ENCODE measurements at places on chromosomes 5 and 9.

DNA sequence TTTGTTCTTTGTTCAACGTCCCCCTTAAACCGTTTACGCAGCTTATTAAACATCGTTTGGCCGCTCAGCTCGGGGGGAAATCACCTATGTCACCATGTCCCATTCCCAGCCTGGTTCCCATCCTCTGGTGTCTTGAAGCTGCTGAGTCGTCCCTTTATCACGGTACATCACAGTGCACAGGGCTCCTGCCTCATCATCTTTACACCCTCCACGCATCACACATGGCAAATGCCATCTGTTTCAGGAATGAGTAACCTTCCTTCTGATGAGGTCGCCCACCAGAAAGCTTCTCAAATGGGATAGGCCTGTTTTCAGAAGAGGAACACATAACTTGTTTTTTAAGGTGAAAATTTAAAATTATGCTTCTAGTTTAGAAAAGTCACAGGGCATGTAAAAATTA lies 7.9 kb upstream of the LHX6 start:
- no peak for DNase-seq

DNA sequence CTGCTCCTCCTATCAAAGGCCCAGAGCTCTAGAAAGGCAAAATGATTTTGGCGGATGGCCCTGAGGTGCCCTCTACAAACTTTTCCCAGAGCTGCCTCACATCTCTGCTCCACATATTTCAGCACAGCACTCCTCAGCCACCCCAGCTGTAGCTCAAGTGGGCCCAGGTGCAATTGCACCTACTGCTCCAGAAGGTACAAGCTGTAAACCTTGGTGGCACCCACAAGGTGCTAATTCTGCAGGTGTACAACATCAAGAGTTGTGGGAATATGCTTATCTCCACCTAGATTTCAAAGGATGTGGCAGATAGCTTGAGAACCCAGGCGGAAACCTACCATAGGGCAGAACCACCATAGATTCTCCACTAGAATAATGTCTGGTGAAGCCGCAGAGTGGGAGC lies 432.2 kb downstream of the TMEM232 start:
- no peak for DNase-seq

DNA sequence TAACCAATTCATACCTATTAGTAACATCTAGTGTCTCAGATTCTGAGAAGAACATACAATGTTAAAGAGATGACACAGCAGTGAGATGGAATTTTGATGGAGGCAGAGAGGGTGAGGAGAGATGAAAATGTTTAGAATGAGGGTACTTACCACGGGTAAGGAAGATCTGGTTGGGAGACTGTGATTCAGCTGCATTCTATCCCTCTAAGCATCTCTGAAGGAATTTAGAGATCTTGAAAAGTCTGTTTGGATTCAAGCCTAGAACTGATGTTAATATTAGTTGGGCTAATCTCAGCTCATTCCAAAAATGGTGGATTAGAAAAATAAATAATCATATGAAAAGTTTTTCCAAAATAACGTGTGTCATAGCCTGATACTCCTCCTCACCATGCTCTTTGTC lies 191.5 kb upstream of the CLINT1 start:
- no peak for DNase-seq

DNA sequence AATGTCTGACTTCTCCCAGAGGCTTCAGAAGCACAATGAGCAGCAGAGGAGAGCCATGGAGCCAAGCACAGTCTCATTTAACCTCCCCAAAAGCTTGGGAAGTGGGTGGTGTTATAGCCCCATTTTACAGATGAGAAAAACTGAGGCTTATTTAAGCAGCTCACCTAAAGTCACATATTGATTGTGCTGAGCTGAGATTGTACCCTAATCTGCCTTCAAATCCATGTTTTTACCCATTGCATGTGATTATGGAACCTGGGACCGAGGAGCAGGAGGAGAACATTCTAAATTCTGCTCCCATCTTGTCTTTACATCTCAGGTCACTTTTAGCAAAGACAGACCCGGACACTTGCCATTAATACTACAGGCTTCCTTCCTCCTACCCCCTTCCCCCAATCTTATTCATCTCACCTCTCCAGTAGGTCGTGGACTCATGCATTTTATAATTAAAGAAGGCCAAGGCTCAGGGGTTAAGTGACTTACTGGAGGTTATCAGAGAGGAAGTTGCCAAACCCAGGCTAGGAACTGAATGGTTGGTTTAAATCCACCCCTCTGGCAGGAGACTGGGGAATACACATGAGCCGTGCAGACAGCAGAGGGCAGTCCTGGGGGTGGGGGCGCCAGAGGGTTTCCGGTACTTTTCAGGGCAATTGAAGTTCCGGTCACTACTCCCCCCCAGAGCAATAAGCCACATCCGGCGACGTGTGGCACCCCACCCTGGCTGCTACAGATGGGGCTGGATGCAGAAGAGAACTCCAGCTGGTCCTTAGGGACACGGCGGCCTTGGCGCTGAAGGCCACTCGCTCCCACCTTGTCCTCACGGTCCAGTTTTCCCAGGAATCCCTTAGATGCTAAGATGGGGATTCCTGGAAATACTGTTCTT lies 51.0 kb upstream of the IL17B start:
- DNase-seq, result no peak

DNA sequence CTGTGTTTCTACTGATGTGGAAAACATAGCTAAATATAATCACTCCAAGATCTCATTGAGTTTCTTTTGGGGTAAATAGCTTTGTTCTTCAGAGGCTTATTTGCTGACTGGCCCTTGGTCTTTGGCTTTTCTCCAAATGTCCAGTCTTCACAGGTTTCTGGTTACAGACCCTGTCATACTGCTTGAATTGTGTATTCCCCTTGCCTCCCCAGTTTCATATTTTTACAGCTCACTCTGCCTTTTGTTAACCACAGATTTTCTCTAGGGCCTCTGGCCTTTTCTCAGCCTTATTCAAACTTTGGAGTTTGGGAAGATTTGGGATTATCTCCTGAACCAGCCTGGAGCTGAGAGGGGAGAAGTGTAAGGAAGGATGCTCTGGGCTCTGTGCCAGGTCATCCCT lies 23.9 kb downstream of the ISOC1 start:
- no peak for DNase-seq

GRCh38 chr5:98514215-98514614 lies 259.2 kb upstream of the RGMB start:
- DNase-seq, result no peak

- no peak for DNase-seq
Observed at GRCh38 chr9:38311382-38312270, 80.9 kb upstream of the ALDH1B1 start.

GRCh38 chr5:176817841-176818377 lies 7.5 kb downstream of the UNC5A start:
- peak; percentile 84 for DNase-seq

DNA sequence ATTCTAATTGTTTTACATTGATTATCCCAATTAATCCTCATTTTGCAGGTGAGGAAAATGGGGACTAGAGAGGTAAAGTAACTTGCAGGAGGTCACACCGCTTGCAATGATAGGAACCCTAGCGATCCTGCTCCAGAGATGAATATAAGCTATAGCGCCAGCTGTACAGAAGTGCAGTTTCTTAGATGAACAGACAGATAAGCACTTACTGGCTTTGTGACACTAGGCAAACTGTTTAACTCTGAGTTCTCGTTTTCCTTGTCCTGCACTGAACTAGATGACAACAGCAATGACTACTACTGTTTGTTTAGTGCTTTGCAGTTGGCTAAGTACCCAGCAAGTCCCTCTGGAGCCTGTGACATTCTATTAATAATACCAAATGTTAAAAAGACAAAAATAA lies 11.1 kb downstream of the LHX6 start:
- DNase-seq, result no peak

- no peak for DNase-seq
Observed at GRCh38 chr9:110125763-110126351, 82.1 kb downstream of the C9orf152 start.
